Skeletal muscle cell (primary cell): ENCODE measurements at places on chromosomes 11 and 22.

GRCh38 chr22:36329254-36330078, 58.3 kb downstream of the MYH9 start:
- DNase-seq, result peak; percentile 90

GRCh38 chr11:19433367-19433766, 192.6 kb upstream of the E2F8 start:
- DNase-seq, result no peak

DNA sequence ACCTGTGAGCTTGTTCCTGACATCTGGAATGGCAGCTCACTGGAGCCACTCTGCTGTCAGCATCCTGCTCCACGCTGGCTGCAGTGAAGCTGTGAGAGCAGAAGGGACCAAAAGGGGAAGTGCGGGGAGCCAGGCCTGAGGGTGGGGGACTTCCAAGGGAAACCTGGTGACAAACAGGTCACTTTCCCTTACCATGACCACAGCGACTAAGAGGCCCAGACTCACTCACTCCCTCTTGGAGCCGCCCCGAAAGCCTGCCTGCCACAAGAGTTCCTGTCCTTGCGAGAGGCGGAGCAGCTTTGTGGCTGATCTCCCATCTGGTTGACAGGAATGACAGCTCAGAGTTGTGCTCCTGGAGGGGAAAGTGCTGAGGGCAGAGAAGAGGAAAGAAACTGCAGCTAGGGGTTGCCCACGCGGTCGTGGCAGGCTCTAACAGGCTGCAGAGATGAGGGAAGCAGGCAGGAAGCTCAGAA, 183.8 kb upstream of the NTM start:
- no peak for DNase-seq

DNA sequence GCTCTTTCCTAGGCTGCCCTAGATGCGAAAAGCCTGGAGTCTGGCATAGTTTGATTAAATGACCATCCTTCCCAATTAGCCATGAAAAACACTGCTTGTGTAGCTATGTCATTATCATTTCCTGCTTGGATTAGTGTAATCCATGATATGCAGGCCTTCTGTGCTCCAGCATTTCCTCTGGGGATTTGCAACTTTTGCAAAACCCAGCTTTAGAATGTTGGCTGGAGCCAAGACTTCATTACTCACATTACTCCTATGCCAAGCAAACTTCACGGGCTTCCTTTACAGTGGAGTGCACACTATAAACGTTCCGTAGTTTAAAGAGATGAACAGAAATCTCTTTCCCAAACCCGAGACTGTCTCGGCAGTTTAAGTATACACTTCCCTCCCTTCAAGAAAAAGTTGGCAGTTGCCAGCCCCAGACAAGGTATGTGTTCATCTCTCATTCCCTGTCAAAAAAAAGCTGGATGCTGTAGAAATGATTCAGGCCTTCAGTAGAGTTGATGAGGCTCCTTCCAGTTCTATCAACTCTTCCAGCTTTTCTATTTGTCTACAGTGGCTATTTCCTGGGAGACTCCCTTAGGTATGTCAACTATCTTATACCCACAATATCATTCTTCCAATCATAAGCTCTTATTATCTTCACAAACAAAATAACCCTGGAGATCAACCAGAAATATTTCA, 180.0 kb downstream of the MAML2 start:
- DNase-seq, result peak; percentile 98

DNA sequence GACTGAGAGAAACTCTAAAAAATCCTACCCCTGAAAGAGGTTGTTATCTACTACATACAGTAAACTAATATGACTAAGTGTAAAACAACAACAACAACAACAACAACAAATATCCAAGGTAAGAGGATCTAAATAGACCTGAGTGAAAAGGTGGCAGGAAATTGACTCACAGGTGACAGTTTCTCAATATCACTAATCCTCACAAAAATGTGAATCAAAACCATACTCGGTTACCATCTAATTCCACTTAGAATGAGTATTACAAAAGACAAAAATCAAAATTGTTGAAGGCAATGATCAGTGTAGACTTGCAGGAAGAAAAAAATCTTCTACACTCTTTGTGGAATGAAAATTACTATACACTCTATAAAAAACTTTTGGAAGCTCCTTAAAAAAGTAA, 17.5 kb downstream of the RGL4 start:
- no peak for DNase-seq

DNA sequence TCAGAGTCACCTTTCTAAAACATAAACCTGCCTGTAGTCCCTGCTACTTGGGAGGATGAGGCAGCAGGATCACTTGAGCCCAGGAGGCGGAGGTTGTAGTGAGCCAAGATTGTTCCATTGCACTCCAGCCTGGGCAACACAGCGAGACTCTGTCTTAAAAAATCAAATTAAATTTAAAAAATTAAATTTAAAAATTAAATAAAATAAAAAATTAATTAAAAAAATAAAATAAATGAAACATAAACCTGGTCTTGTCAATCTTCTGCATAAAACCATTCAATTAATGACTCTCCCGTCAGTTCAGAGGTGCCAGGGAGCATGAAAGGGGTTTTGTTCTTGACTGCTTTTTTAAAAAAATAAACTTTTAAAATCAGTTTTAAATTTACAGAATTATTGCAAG, 48.6 kb downstream of the CCDC83 start:
- DNase-seq, result no peak

DNA sequence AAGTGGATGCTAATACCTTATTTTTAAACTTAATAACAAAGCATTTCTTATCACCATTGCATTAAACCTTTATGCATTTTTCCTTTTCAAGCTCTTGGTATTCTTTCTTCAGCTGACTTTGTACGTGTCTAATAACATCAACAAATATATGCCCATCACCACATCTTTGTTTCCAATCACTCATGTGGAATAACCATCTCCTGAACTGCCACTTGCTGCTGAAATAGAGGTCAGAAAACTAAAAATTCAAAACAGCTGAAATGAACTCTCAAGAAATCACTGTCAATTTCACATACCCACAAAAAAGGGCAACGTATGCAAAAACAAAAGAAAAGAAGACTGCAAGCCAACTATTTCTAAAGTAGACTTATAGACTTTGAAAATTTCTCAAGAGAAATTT, 7.4 kb downstream of the MSANTD4 start:
- DNase-seq, result no peak

GRCh38 chr11:113934761-113935160, 30.2 kb downstream of the HTR3B start:
- DNase-seq, result no peak

DNA sequence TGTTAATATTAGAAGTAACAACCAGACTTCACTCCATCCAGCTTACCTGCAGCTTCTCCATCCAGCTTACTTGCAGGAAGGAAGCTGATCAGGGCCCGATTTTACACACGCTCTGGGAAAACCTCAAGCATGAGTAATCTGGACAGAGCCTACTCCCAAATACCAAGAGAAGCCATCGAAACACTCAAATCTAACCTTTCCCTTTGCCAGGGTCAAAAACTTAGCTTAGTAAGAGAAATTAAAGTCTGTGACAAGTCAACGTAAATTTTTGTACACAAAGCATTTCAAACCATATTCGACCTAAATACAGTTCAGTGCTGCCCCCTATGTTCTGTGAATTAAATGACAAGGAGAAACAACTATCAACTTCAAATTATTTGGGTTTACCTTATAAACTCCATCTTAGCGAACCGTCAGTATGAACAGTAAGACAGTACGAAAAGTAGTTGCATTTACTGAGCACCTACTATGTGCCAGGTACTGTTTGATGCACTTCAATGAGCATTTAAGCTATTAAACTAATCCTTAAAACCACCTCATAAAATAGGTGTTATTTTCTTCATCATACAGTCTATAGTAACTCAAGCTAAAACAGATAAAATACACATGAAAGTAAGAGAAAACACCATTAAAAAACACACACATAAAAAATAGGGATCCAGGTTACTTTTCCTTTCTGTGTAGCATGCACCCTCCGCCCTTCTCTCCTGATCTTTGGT, 36.9 kb downstream of the ARFGAP3 start:
- peak; percentile 26 for DNase-seq

DNA sequence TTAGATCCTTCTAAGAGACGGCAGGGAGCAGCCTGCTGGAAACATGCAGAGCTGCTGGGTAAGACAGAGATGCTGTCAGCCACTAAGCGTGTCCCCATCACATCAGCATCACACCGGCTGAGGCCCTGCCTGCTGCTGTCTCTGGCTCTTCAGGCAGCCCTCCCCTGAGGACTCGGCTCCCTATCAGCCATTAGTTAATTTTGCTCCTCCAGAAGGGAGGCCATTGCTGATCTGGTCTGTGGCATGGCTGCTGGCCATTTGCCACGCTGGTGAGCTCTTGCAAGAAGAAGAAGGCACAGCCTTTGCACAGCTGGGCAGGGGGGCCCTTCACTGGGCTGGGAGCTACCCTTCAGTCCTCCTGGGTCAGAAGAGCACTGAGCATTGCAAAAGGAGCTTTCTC, 131.2 kb upstream of the PARVA start:
- no peak for DNase-seq

DNA sequence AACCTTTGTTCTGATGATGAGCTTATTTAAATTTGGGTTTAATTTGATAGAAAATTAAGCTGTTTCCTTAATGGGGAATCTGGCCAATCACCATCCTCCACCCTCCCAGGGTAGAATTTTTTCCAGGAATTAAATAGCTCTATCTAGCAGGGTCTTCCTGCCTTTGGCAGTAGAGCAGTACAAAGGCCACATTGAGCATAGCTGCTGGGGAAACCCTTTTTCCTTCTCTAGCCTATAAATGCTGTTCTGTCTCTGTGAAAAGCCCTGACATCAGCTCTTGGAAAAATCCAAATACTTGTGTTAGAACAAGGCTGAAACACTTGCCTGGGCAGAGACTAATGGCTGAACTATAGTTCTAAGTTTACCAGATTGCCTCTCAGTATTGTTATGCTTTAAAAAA, 55.1 kb downstream of the ARHGEF12 start:
- no peak for DNase-seq

DNA sequence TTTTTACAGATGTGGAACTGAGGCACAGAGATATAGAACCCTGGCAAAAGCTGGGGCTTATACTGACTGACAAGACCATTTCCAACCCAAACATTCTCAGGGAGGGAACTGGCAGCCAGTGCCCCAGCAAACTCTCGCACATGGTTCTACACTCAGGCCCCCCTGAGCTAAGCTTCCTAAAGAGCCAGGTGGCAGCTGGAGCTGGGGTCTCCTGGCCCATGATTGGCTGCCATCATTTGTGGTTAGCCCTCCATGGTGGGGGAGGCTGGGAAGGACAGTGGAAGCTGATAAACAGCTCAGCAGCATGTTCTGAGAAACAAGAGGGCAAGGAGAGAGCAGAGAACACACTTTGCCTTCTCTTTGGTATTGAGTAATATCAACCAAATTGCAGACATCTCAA, at the start of gene RAG1:
RAG1 (plus strand) TSS at position 314 of the 400 bp plus-strand sequence. CDS start 5,298 bp downstream, outside the sequence.
- DNase-seq, result no peak

DNA sequence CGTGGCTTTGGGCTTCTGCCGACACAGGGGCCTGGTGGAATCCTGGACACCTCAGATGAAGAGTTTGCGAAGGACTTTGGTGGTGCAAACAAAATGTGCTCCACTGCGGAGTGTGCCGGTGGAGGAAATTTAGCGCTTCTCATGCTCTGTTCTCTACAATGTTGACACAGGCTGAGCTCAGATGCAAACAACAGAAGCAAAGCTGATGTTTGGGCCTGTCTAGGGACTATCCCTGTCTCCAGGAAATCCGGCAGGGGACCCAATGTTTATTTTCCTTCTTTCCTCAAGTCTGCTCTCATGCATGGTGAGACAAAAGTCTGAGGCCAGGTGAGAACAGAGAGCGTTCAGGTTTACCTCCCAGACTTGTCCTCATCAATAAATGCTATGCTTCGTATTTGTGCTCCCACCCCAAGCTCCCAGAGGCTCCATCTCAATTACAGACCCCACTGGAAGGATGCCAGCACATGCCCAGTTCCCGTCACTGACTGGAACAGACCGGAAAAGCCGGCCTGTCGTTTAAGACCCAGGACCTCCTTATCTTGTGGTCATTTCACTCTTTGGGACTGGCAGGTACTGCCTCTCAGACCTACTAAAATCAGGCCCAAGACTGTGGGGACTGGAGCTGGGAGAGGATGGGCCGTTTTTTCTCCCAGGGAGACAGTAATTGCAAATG, 105.7 kb upstream of the B3GAT1 start:
- DNase-seq, result no peak
